ENCODE measurements at places on chromosomes 13 and 19.

GRCh38 chr19:44580366-44580895, 32.9 kb upstream of the IGSF23 start:
- H3K4me3 ChIP-seq = no peak overlapping the region
- H3K4me1 ChIP-seq = no peaks in the 10 kb centered on the region
- no peaks in the 10 kb centered on the region for H3K27me3 ChIP-seq
- no peak for DNase-seq

GRCh38 chr13:101289764-101290163, 126.5 kb downstream of the NALCN start:
- no peaks in the 10 kb centered on the region for H3K36me3 ChIP-seq
- H3K4me1 ChIP-seq = no peaks in the 10 kb centered on the region
- no peak overlapping the region for H3K4me3 ChIP-seq
- H3K27me3 ChIP-seq = no peaks in the 10 kb centered on the region
- no peak for DNase-seq

DNA sequence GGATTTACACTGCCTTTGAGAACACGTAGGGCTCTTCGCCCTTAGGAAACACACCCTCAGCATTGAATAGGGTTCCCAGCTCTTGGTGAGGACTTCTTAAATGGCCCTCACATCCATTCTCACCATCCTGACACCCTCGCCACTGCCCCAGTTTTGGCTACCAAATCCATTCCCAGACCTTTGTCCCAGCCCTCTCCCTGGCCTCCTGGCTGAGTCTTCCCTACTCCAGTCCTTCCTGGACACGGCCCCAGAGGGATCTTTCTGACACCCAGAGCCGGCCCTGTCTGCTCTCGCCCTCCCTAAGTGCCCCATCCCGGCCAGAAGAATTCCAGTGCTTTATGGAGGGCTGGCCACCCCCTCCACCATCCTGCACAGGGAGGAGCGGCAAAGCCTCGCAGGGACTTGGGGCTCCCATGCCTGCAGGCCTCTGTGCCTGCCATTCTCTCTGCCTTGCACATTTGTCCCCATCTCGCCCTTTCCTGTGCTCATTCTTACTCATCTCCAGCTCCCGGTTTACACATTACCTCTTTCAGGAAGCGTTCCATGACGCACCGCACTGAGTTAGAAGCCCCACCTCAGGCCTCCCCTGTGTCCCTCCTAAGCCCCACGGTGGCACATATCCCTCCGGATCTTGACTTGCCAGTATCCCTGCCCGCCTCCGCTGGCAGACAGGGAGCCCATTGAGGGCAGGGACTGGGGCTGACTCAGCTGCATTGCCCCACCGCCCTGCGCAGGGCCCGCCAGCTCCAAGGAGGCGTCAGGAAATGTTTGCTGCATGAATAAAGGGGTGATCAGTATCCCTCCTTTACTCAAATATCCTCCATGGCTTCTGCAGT, 11.0 kb upstream of the KLK14 start:
- H3K27me3 ChIP-seq = no peaks in the 10 kb centered on the region
- H3K4me1 ChIP-seq = peaks cover 9% of the 10 kb centered on the region
- peaks cover 16% of the 10 kb centered on the region for H3K36me3 ChIP-seq
- DNase-seq = no peak

GRCh38 chr19:10262771-10263170, 8.1 kb upstream of the ICAM1 start:
- no peaks in the 10 kb centered on the region for H3K27me3 ChIP-seq
- peaks cover 20% of the 10 kb centered on the region for H3K36me3 ChIP-seq
- H3K27ac ChIP-seq = no peak overlapping the region
- no peak for DNase-seq
- H3K4me3 ChIP-seq = no peak overlapping the region
- peaks cover 24% of the 10 kb centered on the region for H3K4me1 ChIP-seq

- no peak overlapping the region for H3K27ac ChIP-seq
- H3K4me1 ChIP-seq = no peaks in the 10 kb centered on the region
- no peaks in the 10 kb centered on the region for H3K27me3 ChIP-seq
- H3K36me3 ChIP-seq = no peaks in the 10 kb centered on the region
- DNase-seq = no peak
Measured at GRCh38 chr13:108816375-108816774, 187.0 kb downstream of the MYO16 start.
